Activated CD8-positive, alpha-beta T cell treated with anti-CD3 and anti-CD28 coated beads for 36 hours (primary cell): ENCODE measurements at places on chromosomes 7 and 10. TPM values are rescaled to one million over a fixed set of nuclear protein-coding genes. Genes with fewer than 3 reads are reported as not detected.

A1CF gene
- total RNA-seq, result not detected

KMT2C gene
- 52.8 TPM for total RNA-seq

DNA sequence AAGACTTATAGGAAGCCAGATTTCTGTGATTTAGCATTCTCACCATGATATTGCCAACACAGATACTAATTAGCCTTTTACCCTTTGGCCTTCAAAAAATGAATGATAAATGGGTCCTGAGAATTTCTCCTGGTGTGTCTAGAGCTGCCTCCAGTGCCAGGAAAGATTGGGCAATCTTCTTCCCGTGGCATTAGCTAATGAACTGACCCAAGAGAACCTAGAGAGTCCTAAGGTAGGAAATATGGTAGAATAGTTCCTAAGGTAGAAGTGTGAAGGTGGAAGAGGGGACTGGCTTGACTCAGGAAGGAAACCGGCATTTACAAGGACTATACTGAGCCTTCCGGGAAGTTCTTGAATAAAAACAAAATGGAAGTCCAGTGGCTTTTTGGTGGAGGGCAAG is 133.1 kb downstream of the GFRA1 start:
- DNase-seq, result no peak

GRCh38 chr7:128071376-128071775 is 40.1 kb upstream of the LRRC4 start:
- DNase-seq, result no peak

DNA sequence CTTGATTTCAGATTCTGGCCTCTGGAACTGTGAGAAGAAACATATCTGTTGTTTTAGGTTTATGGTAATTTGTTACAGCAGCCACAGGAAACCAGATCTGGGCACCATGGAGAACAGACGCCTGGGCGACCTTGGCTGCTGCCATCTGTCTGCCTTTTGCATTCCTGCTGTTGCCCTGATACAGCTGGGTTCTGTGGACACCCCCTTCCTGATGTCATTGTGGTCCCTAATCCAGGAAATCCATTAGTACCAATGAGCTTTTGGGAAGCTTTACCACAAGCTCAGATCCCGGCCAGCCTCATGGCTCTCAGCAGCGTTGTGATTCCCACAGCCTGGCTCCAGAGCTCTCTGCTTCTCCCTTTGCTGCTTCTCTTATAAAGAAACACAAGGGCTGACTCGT is 174.2 kb upstream of the NPS start:
- DNase-seq, result no peak

DNA sequence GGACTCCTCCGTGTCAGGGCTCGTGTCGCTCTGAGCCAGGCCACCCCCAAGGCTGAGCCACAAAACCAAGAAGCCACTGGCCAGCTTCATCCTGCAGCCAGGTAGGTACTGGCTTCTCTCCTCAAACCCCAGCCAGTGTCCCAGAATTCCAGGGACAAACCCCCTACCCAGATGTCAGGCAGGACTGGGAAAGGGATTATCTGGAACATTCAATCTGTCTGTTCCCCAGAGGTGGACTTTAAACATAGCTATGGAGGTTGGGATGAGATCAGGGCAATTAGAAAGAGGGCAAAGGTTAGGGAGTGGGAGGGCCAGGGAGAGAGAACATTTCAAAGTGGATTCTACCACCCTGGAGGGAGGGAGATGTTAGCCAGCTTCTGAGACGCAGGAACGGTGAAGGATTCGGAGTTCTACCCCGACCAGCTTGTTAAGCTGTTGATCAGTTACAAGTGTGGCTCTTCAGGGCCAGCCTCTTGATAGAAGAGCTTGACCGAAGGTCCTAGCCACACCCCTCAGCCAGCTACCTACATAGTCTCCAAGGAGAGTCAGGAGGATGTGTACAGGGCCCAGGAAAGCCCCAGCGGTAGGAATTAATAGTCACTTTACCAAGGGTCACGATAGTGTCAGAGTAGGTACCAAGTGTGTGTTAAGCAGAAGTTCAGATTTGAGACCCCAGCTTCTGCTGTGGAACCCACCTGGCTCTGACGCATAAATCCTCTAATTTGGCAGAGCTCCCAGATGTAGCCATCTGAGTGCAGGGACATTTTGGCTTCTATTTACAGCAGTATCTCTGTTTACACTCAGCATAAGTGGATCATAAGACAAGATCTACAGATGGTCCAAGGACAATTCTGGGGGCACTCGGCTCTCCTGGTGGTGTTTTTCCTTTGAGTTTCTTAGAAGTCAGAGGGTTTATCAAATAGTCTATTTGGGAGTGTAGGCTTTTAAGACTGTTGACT is at the start of gene PLA2G12B:
Gene PLA2G12B, minus strand, starts transcription at position 211 of the 959 bp plus-strand sequence. Its CDS starts 121 bp downstream, at position 90.
- DNase-seq, result no peak

DNA sequence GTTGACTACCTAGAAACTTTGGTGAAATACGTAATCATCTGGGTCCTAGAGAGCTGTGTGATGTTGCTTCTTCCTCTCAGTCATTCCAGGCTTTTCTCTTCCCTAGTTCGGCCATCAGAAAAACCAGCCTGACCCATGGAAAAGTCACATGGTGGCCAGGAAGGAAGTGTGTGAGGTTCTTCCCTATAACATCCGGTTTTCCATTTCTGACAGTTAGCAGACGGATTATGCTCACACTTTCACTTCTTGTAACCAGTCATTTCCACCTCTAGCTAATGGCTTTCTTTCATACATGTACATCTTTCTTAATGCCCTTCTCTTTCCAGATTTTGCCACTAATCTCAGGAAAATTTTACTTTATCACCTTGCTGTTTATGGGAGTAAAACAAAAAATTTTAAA is 110.0 kb upstream of the GLCCI1 start:
- no peak for DNase-seq

GRCh38 chr7:113796557-113796956 is 122.3 kb downstream of the PPP1R3A start:
- DNase-seq, result no peak
